ENCODE measurements at places on chromosomes 2 and 18. TPM values are rescaled to one million over a fixed set of nuclear protein-coding genes. Genes with fewer than 3 reads are reported as not detected.

CFAP210 gene
- 0.33 TPM for total RNA-seq

RAB17 gene
- 17.8 TPM for total RNA-seq

ASIC4 gene
- 0.08 TPM for total RNA-seq

CUL3 gene
- 37.4 TPM for total RNA-seq

BCL11A gene
- total RNA-seq: 0.50 TPM

ARHGAP15 gene
- total RNA-seq: 14.9 TPM

PLB1 gene
- total RNA-seq: 1.6 TPM

CYTIP gene
- 5.5 TPM for total RNA-seq

C2orf68 gene
- total RNA-seq: 13.4 TPM

ANKRD53 gene
- total RNA-seq: 0.50 TPM

NTSR2 gene
- total RNA-seq: not detected

IFIH1 gene
- 8.3 TPM for total RNA-seq

SNORC gene
- 2.7 TPM for total RNA-seq
